H9 (cell line): ENCODE measurements at places on chromosomes 7 and 10.

DNA sequence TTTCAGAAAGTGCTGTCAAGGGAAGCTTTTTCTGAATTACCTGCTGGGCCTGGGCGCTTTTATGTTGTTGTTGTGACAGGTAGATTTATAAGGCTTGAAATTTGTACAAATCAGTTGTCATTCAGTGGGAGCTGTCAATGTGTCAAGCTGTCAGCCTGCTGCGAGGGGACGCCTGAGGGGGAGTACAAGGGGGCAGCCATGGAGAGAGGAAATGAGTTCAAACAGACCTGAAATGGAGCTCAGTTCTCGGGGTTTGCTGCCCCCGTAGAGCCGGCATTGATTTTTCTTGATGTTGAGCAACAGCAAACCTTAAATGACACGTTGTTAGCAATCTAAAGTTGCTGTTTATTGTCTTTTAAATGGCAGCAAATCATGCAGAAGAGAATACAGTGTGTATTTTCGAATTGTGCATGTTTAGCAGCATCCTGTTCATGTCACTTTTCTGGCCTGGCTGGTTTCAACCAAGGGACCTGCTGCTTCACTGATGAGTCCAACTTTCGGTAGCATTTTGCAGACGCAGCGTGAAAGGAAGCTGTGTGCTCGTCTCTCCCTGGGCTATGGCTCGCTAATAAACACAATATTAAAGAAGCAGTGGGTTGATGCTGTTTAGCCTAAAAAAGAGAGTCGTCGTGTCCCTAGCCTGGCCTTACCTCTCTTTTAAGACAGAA lies 166.5 kb downstream of the LRMDA start:
- DNase-seq, result no peak

GRCh38 chr7:26511866-26512265 lies 220.2 kb downstream of the SNX10 start:
- no peak for DNase-seq

DNA sequence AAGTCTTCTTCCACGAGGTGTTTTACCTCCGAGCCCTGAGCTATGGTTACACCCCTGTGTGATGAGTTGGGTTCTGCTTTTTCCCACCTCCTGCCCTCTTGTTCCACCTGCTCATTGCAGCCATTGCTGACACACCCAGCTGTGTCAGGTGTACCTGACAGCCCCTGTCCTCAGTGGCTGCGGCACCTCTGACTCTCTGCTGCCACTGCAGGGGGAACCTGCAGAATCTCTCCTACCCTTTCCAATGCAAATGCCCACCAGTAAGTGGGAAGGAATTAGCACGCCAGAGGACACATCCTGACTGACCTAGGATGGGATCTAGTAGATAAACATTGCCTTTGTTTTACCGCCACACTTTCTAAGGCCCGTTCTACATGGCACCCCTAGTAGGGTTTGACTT lies 600.9 kb upstream of the MKI67 start:
- peak; percentile 48 for DNase-seq

DNA sequence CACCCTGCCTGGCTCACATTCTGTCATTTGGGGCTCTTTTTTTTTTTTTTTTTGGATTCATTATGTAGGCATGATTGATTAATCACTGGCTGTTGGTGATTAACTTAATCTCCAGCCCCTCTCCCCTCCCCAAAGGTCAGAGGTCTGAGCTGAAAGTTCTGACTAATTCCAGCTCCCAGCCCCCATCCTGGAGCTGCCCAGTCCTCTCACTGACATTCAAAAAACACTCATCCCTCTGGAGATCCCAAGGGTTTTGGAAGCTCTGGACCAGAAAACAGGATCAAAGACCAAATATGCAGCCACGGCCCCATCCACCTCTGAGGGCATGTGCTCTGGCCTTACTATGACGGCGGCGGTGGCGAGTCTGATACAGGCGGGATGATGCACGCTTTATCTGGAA lies 53.8 kb downstream of the RBM17 start:
- no peak for DNase-seq

- no peak for DNase-seq
Observed at GRCh38 chr10:5018134-5018533, 14.5 kb upstream of the AKR1C2 start.

GRCh38 chr10:128739930-128740329 lies 613.7 kb upstream of the MKI67 start:
- peak; percentile 64 for DNase-seq

DNA sequence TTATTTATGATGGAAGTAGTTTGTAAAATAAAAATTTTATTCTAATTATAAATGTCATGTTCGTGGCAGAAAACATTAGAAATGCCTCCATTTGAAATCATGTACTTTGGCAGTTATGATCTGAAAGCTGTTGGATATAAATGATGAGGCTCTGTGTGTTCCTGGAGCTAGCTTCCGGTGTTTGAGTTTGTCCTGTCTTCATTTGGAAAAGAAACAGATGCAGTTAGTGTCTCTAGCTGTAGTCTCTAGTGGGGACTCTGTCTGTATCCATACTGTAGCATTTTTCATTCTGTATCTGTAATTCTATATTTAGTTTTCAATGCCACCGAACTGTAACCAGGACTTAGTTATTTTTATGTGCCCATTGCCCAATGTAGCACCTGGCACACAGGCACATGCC lies 197.0 kb upstream of the FZD1 start:
- no peak for DNase-seq

GRCh38 chr10:7233259-7233991 lies 177.4 kb downstream of the SFMBT2 start:
- no peak for DNase-seq

DNA sequence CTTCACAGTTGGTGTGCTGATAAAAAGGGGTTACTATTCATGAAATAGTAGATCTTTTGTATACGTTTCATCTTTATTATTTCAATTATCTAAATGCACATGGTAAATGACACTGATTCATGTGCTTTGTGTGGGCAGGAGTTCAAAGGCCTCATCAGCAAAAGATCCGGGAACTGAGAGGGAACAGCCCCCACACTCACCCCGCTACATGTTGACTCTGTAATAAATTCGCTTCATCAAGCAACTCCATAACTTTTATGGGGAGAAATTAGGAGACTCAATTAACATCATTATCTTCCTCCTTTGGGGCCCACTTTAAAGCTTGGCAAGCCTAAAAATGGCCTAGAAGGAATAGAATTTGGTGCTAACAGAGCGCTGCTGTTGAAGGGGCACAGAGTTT lies 250.7 kb upstream of the BMPER start:
- DNase-seq, result no peak

DNA sequence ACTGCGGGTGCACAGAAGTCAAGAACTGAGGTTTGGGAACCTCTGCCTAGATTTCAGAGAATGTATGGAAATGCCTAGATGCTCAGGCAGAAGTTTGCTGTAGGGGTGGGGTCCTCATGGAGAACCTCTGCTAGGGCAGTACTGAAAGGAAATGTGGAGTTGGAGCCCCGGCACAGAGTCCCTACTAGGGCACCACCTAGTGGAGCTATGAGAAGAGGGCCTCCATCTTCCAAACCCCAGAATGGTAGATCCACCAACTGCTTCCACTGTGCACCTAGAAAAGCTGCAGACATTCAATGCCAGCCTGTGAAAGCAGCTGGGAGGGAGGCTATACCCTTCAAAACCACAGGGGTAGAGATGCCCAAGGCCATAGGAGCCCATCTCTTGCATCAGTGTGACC lies 1336.0 kb upstream of the CELF2 start:
- no peak for DNase-seq

GRCh38 chr10:89503652-89504370 lies 31.6 kb downstream of the SLC16A12 start:
- DNase-seq, result no peak

- DNase-seq, result no peak
Observed at GRCh38 chr7:149666360-149666945, 106.9 kb downstream of the ZNF467 start.

DNA sequence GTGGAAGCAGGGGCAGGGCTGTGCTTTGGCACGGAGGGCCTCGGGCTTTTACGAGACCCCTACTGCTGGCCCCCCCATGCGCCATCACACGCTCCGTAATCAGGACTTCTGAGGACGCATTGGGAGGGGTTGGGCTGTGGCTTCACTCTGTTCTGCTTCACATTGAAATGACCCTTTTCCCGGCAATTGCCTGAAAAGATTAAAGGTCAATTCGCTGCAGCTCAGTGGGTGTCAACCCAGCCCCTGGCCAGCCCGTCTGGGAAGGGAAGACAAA lies 41.7 kb upstream of the UBE3C start:
- DNase-seq, result no peak

- no peak for DNase-seq
Observed at GRCh38 chr7:125074141-125074540, 144.5 kb upstream of the POT1 start.

GRCh38 chr10:91247360-91248111 lies 27.1 kb downstream of the PCGF5 start:
- DNase-seq, result no peak

- no peak for DNase-seq
Observed at GRCh38 chr7:7173956-7174632, 8.2 kb upstream of the C1GALT1 start.

GRCh38 chr7:41729059-41729458 lies 26.2 kb upstream of the INHBA start:
- no peak for DNase-seq

GRCh38 chr7:131819891-131820290 lies 263.5 kb upstream of the PODXL start:
- DNase-seq, result no peak

DNA sequence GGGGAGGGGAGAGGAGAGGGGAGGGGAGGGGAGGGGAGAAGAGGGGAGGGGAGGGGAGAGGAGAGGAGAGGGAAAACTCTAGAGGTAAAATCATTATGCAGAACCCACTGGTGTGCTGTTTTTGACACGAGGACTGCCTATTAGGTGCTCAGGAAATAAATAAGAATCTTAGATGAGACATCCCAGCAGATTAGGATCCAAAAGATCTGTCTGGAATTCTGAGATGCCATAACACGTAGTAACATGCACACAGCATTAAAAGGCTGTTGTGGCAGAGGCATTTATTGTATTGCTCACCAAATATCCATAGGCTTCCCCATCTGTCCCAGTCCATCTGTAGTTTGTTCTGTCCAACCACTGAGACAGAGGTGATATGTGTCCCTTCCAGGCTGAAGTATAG lies 40.8 kb upstream of the KMT2E start:
- no peak for DNase-seq

- no peak for DNase-seq
Observed at GRCh38 chr7:136654406-136654805, 214.0 kb upstream of the CHRM2 start.

DNA sequence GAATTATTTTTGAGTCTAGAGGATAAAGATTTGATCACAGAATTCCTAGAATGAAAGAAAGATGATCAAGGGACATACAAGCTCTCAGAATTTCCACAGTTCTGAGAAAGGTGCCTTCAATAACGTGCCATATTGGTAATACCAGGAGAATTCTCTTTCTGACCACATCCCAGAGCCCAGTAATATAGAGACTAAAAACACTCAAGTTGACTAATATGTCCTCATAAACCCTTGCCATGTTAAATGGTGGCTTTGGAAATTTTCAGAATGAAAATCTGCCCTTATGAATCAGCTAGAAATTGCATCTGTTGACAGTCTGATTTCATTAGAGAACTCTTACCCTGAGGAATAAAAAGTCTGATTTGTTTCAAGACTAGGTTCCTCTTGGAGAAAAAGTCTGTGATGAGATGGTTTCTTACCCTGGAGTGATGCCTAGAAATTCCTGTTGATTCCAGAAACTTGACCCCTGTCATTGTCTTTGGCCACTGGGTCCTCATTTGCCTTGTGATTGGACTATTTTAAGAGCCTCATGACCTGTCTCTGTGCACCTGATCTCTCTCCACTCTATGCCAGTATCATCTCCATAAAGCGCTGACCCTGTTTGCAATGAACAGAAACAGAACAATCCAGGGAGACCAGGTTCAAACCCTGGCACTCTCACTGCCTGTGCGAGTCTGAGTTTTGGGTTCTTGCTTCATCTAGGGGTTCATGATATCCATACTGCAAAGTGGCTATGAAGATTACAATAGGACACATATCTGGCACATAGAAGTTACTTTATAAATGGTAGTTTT lies 3.3 kb downstream of the IL2RA start:
- DNase-seq, result no peak

DNA sequence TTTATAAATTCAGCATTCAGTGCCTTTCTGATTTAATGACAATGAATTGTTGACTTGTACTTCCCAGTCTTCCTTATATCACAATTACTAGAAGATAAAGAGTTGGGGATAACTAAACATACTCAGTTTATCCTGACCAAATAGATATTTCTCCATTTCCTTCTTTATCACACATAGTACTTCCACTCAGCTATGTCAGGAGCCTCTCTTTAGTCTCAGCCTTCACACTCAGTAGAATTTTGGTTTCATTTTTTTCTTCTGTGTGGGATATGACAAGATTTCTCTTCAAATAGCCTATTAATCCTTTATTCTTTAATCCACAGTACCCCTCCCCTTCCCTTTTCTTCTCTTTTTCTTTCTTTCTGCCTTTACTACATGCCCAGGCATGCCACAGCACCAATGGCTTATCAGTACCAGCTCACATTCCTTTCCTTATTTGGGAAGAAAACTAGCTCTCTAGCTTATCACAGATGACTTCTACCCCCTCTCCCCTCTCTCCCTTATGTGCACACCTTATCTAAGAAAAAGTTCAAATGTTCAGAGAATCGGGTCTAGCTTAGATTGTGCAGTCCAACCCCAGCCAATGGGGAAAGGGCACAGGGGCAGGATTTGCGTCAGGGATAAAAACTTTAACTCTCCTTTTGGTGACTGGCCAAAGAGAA lies 109.0 kb downstream of the PHF14 start:
- DNase-seq, result peak; percentile 31

DNA sequence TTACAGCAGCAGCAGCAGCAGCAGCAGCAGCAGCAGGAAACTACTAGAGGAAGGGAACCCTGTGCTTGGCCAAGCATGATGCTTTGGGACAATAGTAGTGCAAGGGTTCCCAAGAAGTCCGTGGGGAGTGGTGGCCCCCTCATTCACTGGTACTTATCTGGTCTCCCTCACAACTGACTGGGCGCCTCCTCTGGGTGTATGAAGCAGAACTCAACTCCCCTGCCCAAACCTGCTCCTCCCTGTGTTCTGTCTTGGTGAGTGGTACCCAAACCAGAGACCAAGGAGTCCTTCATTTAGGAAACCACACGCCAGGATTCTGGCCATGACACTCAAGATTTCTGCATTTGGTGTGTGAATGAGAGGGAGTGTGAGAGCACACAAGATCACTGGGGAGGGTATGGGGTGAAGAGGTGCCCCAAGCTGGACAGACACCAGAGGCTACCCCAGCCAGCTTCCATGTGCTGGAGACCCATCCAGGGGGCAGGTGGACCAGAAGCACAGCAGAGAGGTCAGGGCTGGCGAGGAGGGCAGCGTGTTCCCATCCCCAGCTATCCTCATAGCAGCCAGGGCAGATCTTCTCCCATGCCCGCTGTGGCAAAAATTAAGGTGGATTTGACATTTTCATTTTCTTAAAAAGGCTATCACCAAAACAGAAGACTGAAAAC lies 10.6 kb upstream of the ZNF777 start:
- no peak for DNase-seq

GRCh38 chr7:124738639-124739038 lies 27.0 kb downstream of the GPR37 start:
- no peak for DNase-seq

- DNase-seq, result no peak
Observed at GRCh38 chr10:21057436-21057835, 160.3 kb upstream of the NEBL start.
